ENCODE measurements at places on chromosomes 7 and 10. TPM values are rescaled to one million over a fixed set of nuclear protein-coding genes. Genes with fewer than 3 reads are reported as not detected.

Gene GPR85
- 2.4 TPM for total RNA-seq

Gene ANKRD30A
- total RNA-seq, result not detected

Gene SCART1
- 1.6 TPM for total RNA-seq

Gene C7orf57
- total RNA-seq, result 0.09 TPM

Gene C10orf71
- not detected for total RNA-seq

Gene ORAI2
- 44.1 TPM for total RNA-seq

Gene CPED1
- 30.0 TPM for total RNA-seq

DNA sequence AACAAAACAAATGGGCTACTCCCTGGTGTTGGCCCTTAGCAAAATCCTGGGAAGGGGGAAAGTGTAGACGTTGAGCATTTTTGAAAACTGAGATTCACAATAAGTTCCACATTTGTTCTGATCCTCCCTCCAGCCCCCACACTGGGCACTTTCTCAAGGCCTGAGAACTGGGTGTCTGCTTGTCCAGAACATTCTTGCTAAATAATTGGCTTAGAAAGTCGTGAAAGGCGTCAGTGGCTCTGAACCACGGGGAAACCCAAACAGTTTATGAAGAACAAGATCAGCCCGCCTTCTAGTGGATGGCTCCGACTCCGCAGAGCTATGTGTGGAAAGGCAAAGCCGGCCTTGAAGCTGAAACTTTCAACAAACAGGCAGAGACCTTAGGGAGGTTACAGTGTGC lies 370.1 kb downstream of the PRPF18 start:
- DNase-seq, result peak; percentile 93

GRCh38 chr10:119578355-119578754 lies 18.4 kb downstream of the TIAL1 start:
- no peak for DNase-seq

DNA sequence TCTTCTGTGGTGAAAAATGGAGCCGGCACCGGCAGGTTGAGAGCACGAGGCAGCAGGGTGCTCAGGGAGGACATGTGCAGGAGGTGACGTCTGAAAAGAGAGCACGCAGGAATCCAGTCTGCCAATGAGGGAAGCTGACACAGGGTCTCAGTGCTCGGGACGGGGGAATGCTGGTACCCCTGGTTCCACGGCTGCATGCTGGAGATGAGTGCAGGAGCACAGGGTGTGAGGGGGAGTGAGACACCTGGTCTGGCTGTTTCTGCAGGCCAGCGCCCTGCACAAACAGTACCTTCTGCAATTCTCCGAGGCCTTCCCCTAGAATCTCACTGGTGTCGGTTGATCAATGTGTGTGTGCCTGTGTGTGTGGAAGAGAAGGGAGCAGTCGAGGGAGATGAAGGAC lies 72.7 kb downstream of the VOPP1 start:
- no peak for DNase-seq

DNA sequence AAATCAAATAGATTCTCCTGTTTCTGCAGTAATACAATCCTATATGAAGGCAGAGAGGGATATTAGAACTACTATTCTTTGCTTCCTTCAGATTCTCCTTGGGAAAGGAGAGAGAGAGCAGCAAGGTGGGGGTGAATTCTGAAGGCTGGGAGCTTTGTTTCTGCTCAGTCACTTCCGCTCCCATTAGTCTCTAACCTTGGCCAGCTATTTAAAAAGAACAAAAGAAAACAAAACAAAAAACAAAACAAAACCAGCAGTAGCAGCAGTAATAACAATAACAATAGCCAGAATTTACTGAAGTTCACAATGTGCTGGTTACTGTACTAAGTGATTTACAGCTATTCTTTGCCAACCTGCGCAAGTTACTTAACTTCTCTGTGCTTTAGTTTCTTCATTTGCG lies 9.9 kb downstream of the GPR85 start:
- DNase-seq, result no peak

GRCh38 chr10:34866848-34867247 lies 51.8 kb upstream of the PARD3 start:
- no peak for DNase-seq

GRCh38 chr7:2941216-2941859 lies 97.2 kb upstream of the GNA12 start:
- DNase-seq, result no peak

GRCh38 chr10:62185919-62186692 lies 82.5 kb downstream of the RTKN2 start:
- no peak for DNase-seq

GRCh38 chr10:89576022-89576421 lies 40.6 kb upstream of the SLC16A12 start:
- DNase-seq, result no peak

GRCh38 chr7:144796919-144797318 lies 38.9 kb downstream of the TPK1 start:
- no peak for DNase-seq

- peak; percentile 89 for DNase-seq
Observed at GRCh38 chr7:34133983-34134782, 228.8 kb downstream of the BMPER start.

Measured in fibroblast of the aortic adventitia (primary cell).